ENCODE measurements at places on chromosomes 1 and 21. TPM values are rescaled to one million over a fixed set of nuclear protein-coding genes. Genes with fewer than 3 reads are reported as not detected.

- no peak for DNase-seq
Measured at GRCh38 chr1:15089258-15089992, 64.1 kb upstream of the TMEM51 start.

DNA sequence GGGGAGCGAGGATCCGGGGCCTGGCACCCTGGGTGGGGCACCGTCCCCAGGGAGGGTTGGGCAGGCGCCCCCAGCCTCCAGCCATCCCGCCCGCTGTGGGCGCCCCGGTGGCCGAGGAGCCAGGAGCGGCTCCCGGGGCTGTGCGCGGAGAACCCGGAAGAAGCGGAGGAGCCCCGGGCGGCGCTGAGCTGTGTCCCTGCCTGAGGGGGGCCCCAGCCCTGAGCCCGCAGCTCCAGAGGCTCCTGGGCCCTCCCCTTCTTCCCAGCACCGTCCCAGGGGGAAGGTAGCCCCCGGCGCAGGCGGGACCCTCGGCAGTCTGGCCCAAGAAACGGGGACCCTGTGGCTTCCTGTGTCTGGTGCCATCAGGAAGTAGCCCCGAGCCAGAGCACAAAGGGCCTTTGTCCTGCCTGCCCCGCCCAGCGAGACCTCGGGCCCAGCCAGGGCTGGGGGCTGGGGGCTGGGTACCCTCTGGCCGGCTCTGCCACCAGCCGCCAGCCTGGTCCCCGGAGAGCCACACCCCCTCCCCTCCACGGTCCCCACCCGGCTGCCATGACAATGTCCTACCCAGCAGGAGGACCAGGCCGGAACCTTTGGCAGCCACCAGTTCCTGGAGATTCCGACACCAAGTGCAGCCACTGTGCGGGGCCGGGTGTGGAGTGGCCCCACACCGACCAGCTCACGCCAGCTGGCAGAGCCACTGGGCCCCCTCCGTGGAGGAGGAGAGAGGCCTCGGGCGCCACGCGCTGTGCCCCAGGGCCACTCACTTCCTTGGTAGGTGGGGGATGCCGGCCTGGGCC, 15.6 kb upstream of the TTLL10 start:
- peak; percentile 68 for DNase-seq

DNA sequence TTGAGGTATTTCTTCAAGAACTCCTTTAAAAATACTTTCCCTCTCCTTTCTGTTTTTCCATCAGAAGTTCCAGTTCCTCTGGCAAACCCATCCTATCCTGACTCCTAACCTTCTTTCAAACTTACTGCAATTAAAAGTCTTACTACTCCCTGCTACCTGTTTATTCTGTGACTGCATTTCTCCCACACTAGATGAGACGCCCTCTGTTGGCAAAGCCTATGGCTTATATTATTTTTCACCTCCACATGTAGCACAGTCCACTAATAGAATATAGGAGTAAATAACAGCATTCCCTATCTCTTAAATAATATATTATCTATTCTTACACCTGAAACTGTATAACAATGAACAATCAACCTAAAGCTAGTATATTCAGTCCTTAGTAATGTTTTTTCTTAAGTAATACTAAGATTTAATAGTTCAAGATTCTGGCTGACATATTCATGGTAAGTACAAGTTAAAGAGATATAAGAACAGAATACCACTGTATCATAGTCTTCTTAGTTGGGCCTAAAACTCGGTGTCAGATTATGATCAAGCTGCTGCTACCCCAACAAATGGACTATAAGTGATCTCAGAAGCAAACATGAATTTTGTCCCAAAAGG, 54.8 kb downstream of the RAB3GAP2 start:
- peak; percentile 7 for DNase-seq

DNA sequence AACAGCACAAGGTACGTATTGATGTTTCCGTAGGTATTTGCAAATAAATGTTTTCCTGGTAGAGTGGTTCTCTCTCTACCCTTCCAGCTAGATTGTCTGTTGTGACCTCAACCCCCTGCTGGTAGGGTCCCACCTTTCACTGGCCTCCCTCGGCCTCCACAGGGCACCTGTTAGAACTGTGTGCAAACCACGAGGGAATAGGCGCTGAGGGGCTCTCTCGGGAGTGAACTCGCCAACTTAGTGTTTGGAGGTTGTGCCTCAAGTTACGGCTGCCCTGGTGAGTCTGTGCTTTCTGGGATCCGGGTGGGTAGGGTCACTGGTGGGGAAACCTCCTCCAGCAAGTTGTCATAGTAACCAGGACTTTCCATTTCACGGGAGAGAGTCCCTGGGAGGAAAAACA, 204.7 kb upstream of the EDN2 start:
- DNase-seq = no peak

- peak; percentile 35 for DNase-seq
Measured at GRCh38 chr1:179082333-179082998, 596 bp downstream of the TOR3A start.

DNA sequence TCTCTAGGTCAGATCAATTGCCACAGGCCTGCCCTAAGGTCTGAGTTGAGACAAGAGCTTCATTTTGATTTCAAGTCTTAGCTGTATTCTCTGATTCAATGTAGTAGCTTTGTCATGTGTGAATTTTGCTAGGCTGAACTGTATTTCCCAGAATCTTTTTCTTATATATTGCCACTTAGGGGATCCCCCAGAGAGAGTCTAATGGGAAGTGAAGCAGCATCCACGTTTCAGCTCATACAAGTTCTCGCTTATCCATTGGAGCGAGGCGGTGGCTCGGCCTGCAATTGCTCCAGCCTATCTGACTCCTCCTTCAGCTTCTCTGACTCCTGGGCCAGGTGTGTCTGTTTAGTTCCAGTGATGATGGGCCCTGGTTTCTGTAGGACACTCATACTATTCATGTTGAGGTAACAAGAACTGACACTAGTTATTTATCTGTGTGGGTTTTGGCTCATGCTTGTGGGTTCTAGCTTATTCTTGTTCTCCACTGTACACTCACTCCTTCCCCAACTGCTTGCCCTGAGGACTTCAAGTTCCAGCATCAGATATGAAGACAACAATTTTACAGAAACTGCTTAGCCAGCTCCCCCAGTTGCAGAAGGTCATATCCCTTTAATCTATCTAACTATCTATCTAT, 48.2 kb downstream of the TBX19 start:
- DNase-seq = no peak

DNA sequence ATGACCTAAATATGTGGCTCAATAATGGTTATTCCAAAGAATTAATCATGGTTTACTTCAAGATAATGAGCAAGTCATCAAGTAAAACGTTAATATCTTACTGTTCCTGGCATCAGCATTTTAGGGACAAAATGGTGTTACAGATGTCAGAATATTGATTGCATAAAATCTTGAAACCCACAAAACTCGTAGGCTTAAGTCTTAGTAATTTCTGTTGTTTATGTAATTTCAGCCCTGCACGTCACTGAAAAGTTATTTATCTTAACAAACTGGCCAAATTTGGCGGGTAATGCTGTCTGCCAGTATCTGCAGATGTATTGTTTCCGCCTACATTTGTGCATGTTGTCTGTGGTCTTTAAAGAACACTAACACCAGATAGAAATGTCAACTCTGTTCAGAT, 25.8 kb downstream of the CDC7 start:
- no peak for DNase-seq

DNA sequence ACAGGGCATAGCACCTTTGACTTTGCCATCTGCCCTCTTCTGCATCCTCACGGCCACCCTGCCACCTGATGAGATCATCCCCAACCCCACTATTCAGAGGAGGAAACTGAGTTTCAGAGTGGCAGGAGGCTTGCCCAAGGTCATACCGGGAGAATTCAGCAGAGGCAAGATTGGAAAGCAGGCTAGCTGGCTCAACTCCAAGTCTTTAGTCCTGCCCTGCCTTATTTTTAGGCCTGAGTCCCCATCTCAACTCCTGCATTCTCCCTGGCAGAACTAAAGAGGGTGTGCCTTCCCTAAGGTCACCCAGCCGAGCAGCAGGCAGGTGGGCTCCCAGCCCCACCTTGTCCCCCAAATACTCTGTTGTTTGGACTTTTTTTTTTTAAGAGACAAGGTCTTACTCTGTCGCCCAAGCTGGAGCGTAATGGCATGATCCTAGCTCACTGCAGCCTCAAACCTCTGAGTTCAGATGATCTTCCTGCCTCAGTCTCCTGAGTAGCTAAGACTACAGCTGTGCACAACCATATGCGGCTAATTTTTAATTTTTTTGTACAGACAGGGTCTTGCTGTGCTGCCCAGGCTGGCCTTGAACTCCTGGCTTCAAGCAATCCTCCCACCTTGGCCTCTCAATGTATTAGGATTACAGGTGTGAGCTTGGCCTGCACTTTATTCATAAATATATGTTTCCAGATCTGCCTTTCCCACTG, 13.8 kb upstream of the FGR start:
- no peak for DNase-seq

- DNase-seq = no peak
Measured at GRCh38 chr1:222288053-222288452, 259.9 kb downstream of the HHIPL2 start.

- DNase-seq = no peak
Measured at GRCh38 chr21:21963911-21964310, 965.7 kb downstream of the NCAM2 start.

- DNase-seq = no peak
Measured at GRCh38 chr1:44806704-44807363, at the start of gene DYNLT4. Gene DYNLT4 (minus strand): TSS chr1:44807351. CDS start chr1:44806668, 683 bp downstream.

- peak; percentile 6 for DNase-seq
Measured at GRCh38 chr1:117093870-117094621, 27.5 kb downstream of the TRIM45 start.

DNA sequence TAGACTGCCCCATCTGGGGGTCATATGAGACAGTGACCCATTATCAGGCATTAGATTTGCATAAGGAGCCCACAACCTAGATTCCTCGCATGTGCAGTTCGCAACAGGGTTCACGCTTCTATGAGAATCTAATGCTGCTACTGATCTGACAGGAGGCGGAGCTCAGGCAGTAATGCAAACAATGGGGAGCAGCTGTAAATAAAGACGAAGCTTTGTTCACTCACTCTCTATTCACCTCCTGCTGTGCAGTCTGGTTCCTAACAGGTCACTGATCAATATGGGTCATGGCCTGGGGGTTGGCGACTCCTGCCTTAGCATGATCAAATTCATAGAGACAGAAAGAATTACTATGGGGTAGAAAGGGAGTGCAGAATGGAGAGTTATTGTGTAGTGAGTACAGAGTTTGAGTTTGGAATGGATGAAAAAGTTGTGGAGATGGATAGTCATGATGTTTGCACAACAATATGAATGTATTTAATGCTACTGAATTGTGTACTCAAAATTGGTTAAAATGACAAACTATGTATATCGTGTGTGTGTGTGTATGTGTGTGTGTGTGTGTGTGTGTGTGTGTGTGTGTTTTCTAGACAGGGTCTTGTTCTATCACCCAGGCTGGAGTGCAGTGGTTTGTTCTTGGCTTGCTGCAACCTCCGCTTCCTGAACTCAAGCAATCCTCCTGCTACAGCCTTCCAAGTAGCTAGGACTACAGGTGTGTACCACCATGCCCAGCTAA, 42.2 kb downstream of the BTF3L4 start:
- DNase-seq = no peak

- DNase-seq = no peak
Measured at GRCh38 chr1:5273280-5274003, 619.0 kb downstream of the AJAP1 start.

- no peak for DNase-seq
Measured at GRCh38 chr1:99384021-99384420, 119.7 kb downstream of the PLPPR4 start.

- no peak for DNase-seq
Measured at GRCh38 chr1:204652497-204652896, 33.0 kb downstream of the LRRN2 start.

- DNase-seq = no peak
Measured at GRCh38 chr1:187129132-187129531, 300.4 kb downstream of the PLA2G4A start.

- peak; percentile 93 for DNase-seq
Measured at GRCh38 chr1:201713086-201713810, 115.7 kb upstream of the IPO9 start.

GRCh38 chr1:113278777-113279176, 111.5 kb upstream of the MAGI3 start:
- DNase-seq = no peak

- no peak for DNase-seq
Measured at GRCh38 chr1:89547563-89548116, 23.0 kb downstream of the LRRC8B start.

GRCh38 chr1:24541711-24542346, 14.1 kb upstream of the NCMAP start:
- no peak for DNase-seq

GRCh38 chr1:154581766-154582165, 14.2 kb downstream of the CHRNB2 start:
- DNase-seq = no peak

GRCh38 chr1:247118946-247119446, 14.8 kb upstream of the ZNF669 start:
- DNase-seq = no peak

DNA sequence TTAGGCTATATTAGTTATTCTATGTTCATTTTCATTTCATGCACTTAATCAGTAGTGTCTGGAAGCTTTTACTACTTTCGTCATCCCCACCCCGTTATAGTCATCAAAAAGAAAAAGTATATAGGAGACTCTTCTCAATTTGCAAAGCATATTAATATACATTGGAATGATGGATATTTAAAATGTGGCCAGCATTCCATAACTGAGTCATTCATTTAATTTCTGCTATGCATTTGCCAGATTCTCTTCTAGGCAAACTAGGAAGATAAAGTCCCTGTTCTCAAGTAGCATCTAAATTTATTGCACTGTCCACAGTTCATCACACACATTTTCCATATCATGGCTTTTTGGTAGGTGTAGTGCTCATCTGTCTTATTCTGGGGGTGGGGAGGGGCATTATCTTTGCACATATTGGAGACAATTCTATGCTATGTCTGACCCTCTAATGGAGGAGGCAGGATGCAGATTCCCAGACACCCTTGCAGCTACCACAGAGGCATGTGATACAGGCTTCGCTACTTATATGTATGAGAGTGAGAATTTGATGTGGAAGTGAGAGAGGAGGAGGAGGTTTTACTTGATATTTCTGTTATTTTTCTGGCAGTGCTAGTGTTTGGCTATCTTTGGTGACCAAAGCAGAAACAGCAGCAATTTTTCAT, 125.8 kb downstream of the CTH start:
- no peak for DNase-seq

DNA sequence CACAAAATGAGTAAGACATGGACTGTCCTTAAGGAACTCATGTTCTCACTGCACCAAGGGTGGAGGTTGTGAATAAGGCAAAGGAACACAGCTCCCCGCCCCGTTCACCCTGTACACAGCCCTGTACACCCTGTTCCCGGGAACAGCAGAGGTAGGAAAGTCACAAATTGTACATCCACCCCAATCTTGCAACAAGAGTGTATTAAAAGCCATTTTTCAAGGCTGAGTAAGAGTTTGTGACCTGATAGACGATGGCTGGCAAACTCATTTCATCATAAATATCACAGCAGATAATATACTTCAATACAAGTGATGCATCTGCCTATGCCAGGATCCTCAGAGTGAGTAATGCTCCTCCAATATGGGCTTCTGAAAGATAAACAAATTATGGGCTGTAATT, 52.5 kb upstream of the CAMK1G start:
- no peak for DNase-seq

GRCh38 chr1:43522776-43523480, 7.8 kb upstream of the PTPRF start:
- DNase-seq = peak; percentile 80

Gene CA6
- total RNA-seq = not detected

Gene TDRD5
- total RNA-seq = not detected

Gene RGS16
- not detected for total RNA-seq

Gene SLAMF7
- not detected for total RNA-seq

Gene DDAH1
- total RNA-seq = 16.9 TPM

Measured in Caki2 (cell line).